ENCODE measurements at places on chromosomes 16 and 17. TPM values are rescaled to one million over a fixed set of nuclear protein-coding genes. Genes with fewer than 3 reads are reported as not detected.

DNA sequence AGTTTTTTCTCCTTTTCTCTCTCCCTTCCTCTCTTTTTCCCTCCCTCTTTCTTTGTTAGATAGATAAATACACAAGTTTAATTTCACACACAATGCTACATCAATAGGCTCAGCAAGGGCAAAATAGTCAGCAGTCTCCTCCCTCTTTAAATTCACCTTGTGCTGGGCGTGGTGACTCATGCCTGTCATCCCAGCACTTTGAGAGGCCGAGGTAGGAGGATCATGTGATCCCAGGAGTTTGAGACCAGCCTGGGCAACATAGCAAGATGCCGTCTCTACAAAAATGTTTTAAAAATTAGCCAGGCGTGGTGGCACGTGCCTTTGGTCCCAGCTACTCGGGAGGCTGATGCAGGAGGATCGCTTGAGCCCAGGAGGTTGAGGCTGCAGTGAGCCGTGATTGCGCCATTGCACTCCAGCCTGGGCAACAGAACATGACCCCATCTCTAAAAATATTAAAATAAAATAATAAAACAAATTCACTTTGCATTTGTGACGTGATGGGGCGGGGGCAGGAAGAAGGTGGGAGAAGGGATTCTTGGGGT lies 27.4 kb downstream of the IL21R start:
- no peak for DNase-seq

DPEP3 gene
- total RNA-seq, result not detected

GRCh38 chr16:84739349-84740124 lies 39.7 kb downstream of the USP10 start:
- no peak for DNase-seq

DNA sequence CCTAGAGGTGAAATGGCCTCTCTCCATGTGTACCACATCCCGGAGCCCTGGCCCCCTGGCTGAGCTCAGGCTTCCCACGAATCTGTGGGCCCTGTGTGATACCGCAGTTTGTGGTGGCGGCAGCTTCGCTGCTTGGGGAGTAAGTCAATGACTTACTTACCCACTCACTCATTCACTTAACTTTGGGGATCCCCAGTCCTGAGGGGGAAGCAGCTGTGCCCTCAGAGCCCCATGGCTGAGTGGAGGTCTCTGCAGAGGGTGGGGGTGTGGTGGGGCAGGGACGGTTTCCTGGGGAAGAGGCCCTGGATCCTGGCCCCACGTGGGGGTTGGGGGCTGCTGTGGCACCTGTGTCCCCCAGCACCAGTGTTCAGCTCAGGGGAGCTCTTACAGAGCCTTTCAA lies 13.2 kb downstream of the KCNJ12 start:
- no peak for DNase-seq

- DNase-seq, result no peak
Observed at GRCh38 chr17:29575511-29576213, 7.2 kb downstream of the TP53I13 start.
